DMS153 (cell line): ENCODE measurements at places on chromosomes 2 and 18.

DNA sequence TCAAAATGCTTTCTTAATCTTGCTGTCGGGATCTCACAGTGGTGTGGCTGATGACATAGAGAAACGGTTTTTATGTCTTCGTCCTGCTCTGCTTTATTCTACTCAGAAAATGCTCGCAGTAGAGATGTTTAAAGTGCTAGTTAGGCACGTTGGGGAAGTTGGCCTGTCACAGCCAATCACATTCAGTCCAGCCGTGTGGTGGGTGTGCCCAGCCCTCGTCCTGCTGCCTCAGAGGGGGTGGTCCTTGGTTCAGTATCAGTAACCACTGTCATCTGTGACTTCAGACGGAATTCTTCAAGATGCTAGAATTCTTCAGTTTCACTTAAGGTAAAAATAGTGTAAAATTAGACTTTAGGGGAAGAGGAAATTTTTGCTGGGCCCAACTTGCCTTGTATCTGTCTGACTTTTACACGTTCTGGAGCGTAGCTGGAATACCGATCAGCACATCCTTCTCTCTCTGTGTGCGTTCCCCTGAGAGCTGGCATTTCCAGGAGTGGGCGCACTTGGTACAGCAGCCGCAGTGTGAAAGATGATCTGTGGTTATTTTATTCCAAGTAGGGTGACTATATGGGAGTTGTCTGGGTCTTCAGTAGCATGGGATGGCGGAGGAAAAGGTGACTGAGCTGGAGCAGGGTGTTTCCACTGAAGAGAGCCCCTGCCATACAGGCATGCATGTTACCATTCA lies 18.5 kb downstream of the TRAF3IP1 start:
- no peak for DNase-seq

GRCh38 chr2:98445177-98445682 lies 572 bp downstream of the INPP4A start:
- no peak for DNase-seq

- no peak for DNase-seq
These were observed 182.9 kb upstream of the ID2 start for GRCh38 chr2:8498994-8499393.

- no peak for DNase-seq
These were observed 439.3 kb downstream of the TMX3 start for GRCh38 chr18:68275616-68276015.

- DNase-seq, result no peak
These were observed 141.1 kb downstream of the KLHL29 start for GRCh38 chr2:23526114-23526513.

- DNase-seq, result no peak
These were observed 1.5 kb downstream of the MBD5 start for GRCh38 chr2:148022351-148022750.

GRCh38 chr2:101265893-101266499 lies 13.3 kb downstream of the CNOT11 start:
- no peak for DNase-seq

- no peak for DNase-seq
These were observed 55.4 kb downstream of the BOLA3 start for GRCh38 chr2:74092275-74092674.

DNA sequence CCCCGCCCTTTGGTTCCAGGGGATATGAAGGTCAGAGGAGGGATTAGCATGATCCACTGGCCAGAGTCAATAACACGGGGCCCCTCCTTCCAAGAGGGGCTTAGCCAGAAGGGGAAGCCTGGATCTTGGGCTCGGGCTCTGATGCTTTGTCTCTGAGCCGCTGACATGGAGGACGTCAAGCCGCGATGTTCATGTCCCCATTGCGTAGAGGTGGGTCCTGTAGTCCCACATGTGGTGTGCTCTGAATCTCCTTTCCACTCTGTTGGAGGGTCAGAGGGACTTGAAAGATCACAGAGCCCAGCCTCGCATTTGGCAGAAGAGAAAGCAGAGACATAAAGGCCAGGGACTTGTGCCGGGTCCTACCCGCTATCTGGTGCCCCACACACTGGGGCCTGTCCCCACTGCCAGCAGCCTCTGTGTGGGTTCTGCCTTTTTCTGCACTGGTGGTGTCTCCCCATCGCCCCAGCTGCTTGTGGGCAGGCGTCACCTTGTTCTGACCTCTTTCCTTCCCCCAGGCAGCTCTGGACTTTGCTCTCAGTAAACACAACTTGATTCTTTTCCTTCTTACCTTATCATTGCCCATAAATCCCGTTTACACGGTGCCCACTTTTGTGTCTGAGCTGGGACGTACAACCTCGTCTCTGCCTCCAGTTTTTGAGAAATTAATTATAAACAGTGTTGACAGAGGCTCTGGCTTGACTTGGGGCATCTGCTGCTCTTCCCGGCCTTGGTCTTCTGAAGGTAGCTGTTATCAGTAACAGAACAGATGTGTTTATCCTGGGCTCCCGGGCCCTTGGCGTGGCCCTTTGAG lies 48.8 kb downstream of the SH3BP4 start:
- no peak for DNase-seq

DNA sequence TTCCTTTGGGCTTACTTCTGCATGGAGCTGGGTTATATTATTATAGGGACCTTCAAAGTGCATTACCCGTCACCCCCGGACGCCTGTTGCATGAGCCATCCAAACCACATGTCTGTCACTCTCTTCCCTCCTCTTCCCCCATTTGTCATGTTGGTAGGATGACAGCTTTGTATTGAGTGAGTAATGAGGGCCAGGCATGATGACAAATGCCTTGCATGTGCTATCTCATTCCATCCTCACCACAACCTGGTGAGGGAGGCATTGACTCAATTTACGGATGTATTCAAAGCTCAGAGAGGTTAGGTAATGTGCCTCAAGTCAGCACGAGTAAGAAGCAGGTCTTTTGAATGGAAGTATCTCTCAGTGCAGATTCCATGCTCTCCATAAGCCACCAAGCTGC lies 510.5 kb upstream of the TNP1 start:
- no peak for DNase-seq
